CD4-positive, alpha-beta T cell treated with Interleukin-21 for 1 hour (primary cell): ENCODE measurements at places on chromosomes 3 and 15.

DNA sequence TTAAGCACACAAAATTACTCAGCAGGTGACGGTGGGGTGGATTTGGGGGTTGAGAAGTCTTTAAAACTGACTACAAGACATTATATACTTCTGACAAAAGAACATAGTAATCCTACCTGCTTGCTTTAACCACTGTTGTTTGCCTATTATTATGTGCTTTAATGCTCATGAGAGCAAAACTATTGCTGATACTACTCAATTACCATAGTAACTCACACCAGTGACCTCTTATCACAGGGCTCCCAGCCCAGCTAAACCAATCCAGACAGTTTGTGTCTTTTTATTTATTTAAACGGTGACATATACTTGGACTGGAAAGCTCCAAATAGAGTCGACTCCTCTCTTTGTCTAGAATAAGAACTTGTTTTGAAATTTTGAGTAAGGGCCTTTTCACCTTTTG, 42.8 kb upstream of the FEZF2 start:
- DNase-seq, result no peak

DNA sequence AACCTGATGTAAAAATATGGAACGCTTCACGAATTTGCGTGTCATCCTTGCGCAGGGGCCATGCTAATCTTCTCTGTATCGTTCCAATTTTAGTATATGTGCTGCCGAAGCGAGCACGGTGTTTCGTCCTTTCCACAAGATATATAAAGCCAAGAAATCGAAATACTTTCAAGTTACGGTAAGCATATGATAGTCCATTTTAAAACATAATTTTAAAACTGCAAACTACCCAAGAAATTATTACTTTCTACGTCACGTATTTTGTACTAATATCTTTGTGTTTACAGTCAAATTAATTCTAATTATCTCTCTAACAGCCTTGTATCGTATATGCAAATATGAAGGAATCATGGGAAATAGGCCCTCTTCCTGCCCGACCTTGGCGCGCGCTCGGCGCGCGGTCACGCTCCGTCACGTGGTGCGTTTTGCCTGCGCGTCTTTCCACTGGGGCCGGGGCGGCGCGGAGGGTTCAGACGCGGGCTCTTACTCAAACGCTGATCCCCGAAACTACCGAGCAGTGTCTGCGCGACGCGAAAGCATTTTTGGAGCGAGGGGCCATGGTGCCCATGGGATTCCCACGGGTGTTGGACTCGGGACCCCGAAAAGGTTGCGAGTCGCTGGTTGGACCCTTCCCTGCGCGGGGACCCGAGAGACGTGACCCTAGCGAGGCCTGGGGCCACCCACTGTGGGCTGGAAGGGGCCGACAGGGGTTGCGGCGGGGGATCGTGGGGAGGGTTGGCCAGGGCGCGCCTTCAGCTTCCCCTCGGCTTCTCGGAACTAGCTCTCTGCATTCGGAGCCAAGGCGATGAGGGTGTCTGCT, at the start of gene RNU6-1:
RNU6-1 (minus strand) TSS at position 117 of the 820 bp plus-strand sequence.
- peak; percentile 97 for DNase-seq

- no peak for DNase-seq
These were observed 5.9 kb downstream of the RPUSD3 start for GRCh38 chr3:9837701-9838582.

- no peak for DNase-seq
These were observed 271.2 kb upstream of the CTDSPL start for GRCh38 chr3:37590328-37591079.

- no peak for DNase-seq
These were observed 32.5 kb upstream of the TATDN2 start for GRCh38 chr3:10215578-10216368.

- DNase-seq, result no peak
These were observed 291.2 kb downstream of the ZBTB20 start for GRCh38 chr3:114855839-114856238.

DNA sequence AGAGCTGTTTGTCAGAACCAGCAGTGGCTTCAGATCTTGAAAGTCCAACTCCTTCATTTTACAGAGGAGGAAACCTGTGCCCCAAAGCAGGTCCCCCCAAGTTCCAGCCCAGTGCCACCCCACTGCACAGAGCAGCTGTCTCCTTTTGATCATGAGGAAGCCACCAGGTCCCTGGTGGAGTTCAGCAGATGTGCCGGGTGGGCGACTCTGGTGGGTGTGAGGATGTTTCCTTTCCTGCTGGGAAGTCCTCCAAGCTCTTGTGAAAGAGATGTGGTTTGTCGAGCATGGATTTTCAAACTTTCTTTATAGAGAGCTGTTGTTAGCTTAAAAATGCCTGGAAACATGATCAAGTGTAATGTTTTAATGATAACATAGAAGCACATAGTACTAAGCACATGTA, 52.0 kb downstream of the SMAD3 start:
- DNase-seq, result no peak

DNA sequence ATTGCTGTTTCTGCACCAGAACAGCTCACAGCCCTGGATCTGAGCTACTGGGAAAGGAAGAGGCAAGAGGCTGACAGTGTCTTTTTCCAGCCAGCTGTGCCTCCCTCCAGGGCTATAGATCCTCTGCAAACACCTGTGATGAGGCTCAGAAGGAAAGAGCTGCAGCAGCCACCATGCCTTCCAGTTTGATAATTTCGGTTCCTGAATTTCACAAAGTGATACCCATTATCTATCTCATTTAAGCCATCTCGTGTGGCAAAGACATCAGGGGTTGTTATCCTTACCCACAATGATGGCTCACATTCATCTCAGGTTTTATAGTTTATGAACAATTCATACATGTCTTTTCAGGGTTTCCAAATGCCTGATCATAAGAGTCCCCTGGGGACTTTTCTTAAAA, 1.8 kb upstream of the LARP6 start:
- DNase-seq, result no peak

GRCh38 chr3:32354362-32354778, 37.3 kb upstream of the CMTM7 start:
- no peak for DNase-seq

GRCh38 chr3:193905541-193906396, 230.2 kb upstream of the HES1 start:
- no peak for DNase-seq

GRCh38 chr3:11641683-11642430, 1.9 kb downstream of the VGLL4 start:
- DNase-seq, result peak; percentile 39

DNA sequence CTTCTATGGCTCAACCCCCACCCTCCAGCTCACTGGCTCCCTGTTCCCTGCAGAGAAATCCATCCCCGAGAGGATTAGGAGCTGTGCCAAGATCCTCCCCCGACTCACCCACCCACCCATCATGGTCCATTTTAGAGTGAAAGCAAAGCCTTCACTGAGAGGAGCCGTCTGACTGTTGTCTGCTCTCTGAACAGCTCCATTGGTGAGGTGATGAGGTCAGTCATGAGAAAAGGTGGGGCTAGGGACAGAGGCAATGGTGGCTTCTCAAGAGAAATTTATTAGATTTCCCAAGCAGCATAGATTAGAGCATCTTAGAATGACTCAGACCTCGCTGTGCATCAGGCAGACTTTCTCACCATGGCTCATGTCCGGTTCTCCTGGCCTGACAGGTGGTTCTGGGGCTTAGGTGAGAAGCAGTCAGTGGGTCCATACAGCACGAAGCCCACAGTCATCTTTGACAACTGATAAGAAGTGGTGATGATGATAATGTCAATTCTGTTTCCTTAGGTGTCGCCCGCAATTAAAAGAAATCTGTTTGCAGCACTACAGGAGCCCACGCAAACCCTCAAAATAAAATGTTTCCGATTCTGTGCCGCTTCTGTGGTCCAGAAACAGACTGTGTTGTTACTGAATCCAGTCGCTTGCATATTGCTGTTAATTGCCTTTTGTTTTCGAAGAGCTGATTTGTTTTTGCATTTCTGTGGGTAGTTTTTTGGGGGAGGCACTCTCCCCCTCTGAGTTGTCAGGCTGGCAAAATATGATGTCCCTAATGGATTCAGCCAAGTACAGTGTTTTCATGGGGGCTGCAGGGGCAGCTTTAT, 24.8 kb upstream of the RHO start:
- no peak for DNase-seq

DNA sequence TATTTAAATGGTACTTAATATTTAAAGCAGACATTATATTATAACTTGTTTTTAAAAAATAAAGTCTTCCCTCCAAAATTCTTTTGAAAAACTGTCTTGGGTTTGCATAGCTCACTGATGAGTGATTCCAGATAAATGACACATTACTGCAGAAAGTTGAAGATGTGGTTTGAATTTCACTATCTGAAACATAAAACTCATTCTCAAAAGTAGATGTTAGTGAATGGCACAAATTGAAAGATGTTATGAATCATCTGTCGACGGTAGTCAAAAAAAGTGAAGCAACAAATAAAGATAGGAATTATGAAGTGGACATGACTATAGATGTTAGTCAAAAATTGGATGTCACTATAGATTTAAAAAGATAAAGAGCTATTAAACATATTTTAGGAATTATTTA, 280.5 kb downstream of the GAP43 start:
- DNase-seq, result no peak

DNA sequence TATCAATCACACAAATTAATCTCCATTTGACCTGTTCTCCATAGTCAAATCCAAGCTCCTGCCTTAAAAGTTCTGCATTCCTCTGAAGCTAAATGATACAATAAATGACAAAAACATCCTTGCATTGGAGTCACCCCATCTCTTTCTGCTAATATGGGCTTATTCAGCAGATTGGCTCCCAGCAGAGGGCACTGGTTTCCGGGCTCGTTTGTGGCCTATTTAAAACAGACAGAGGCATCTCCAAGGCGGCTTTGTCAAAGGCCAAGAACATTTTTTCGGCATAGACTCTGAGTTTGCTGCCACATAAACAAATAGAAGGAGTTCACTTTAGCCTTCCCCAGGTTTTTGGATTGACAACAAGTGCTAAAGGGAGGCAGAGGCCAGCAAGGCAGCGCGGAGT, 204.4 kb upstream of the RASGRP1 start:
- no peak for DNase-seq

DNA sequence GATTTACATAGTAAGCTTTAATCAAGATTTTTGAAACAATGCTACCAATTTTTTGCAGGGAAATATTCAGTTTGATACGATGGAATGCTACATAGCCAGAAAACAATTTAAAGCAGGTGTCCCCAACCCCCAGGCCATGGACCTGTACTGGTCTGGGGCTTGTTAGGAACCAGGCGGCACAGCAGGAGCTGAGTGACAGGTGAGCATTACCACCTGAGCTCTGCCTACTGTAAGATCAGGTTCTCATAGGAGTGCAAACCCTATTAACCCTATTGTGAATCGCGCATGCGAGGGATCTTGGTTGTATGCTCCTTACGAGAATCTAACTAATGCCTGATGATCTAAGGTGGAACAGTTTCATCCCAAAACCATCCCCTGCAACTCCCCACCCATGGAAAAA, 322.6 kb upstream of the NECTIN3 start:
- no peak for DNase-seq

DNA sequence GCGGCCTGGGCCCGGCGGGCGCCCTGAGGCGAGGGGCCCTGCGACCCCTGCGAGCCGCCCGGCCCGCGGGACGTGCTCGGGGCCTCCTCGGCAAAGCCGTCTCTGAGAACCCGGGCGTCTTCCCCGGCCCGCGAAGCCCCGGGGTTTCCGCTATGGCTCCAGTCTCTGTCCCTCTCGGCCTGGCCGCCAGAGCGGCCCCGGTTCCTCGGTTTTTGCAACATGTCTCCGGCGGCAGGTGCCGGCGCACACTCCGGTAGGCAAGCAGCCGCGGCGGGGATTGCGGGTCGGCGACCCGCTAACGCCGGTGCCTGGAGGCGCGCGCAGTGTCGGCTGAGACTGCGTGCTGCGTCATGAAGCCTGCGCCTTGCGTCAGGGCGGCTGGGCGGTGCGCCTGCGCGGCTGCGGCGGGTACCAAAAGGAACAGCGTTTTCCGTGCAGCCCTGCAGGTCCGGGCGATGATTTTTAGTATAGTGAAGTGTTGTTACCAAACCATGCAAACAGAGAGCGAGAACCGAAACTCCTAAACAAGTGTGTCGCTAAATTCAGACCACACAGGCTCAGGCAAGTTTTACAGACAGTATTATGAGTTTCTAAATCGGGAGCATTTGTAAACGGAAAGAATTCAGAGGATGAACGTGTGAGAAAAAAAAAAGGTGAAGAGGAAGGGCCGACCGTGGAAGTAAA, at the start of gene NSMCE3:
NSMCE3 (minus strand) TSS at position 338 of the 684 bp plus-strand sequence; CDS start at position 221, 117 bp downstream.
- peak; percentile 93 for DNase-seq

GRCh38 chr3:12229896-12230295, 59.0 kb upstream of the PPARG start:
- no peak for DNase-seq

DNA sequence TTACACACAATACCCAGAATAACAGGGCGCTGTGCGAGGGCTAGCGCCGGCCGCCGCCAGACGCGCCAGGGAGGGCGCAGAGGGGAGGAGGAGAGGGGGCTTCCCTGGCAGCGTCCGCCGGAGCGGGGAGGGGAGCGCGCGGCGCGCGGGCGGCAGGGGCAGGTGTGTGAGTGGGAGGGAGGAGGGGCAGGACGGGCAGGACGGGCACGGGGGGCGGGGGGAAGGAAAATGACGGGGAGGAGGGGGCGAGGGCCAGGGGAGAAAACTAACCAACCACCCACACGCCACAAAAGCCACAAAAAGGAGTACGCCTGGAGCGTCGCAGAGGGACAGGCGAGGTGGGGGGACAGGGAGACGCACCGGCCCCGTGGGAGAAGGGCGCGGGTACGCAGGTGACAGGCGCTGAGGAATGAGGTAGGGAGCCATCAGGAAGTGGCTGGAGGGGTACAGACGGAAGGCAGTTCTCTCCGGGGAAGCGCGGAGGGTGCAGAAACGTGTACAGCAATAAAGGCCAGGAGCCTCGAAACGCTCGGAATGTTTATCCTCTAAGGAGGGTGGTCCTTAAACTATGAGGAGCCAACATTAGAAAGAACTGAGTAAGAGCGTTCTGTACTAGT, 610 bp upstream of the SATB1 start:
- DNase-seq, result peak; percentile 80

GRCh38 chr15:77907824-77908751, 169.4 kb downstream of the TBC1D2B start:
- DNase-seq, result peak; percentile 8

DNA sequence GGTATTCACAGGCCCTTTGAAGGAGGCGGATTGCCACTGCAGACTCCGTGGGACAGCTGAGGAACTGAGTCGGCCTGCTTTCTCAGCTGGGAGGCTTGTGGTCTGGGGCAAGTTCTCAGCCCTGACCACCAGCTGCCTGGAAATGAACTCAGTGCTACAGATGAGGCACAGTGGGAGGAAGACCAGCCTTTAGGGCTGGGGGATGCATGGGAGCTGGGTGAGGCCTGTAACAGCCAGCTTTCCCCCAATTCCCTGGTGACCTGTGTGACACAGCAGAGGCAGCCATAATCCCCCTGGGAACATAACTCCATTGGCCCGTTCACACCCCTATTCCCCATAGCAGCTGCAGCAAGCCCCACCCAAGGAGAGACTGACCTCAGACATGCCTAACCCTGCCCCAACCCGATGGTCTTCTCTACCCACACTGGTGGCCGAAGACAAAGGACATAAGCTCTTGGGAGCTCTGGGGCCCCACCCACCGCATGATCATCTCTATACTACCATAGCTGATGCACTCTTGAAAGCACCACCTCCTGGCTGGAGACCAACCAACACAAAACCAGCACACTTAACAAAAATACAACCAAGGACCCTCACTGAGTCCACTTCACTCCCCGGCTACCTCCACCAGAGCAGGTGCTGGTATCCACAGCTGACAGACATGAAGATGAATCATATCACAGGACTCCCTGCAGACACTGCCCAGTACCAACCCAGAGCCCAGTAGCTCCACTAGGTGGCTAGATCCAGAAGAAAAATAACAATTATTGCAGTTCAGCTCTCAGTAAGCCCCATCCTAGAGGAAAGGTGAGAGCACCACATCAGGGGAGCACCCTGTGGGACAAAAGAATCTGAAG, 24.9 kb downstream of the ZMAT3 start:
- no peak for DNase-seq

- no peak for DNase-seq
These were observed 11.6 kb upstream of the TAFA4 start for GRCh38 chr3:68943753-68944500.

GRCh38 chr3:134052370-134052769, 22.6 kb upstream of the SLCO2A1 start:
- no peak for DNase-seq
